ENCODE measurements at places on chromosomes 2 and 18.

DNA sequence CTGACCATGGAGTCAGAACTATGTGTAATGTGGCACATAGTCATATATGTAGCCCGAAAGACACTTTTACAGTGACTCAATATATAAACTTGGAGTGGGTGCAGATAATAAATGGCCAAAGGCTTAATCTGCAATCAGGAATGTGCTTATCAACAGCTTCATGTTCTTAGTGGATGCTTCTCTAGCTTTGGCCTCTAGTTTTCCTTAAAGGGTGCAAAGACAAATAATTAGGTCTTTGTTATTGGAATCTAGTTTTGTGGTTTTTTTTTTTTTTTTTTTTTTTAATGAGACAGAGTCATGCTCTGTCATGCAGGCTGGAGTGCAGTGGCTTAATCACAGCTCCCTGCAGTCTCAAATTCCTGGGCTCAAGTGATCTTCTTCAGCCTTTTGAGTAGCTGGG lies 625.6 kb downstream of the EPHA4 start:
- DNase-seq: no peak

DNA sequence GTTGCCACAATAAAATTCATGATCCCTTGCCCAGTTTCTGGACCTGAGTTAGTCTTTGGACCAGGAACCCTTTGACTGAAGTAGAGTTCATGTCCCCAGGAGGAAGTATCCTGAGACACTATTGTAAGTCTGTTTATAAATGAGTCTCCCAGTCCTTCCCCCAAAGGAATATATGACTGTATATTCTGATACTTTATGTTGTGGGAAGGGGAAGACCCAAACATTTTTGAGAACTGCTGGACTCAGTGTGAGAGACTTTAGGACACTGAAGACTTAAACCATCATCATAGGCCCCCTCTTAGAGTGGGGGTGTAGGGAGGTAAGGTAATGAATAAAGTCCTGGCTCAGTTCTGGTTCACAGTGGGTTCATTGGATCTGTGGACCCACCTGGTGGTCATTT lies 28.6 kb upstream of the CXCR4 start:
- DNase-seq: no peak

DNA sequence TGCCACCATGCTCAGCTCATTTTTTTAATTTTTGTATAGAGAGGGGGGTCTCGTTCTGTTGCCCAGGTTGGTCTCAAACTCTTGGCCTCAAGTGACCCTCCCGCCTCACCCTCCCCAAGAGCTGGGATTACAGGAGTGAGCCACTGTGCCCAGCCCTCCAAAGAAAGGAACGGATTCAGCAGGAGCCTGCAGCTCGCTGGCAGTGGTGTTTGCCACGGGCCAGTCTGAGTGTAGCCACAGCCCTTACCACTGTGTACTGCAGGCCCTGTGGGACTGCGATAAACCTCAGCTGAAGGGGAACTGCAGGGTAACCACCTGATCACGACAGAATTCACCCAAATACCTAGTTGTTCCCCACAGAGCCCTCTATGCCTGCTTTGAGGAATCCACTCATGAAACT lies 6.8 kb downstream of the COPS9 start:
- no peak for DNase-seq

GRCh38 chr2:233165543-233165894 lies 86.0 kb upstream of the ATG16L1 start:
- no peak for DNase-seq

Measured in CD4-positive, alpha-beta T cell (primary cell).